ENCODE measurements at places on chromosomes 1 and 21. TPM values are rescaled to one million over a fixed set of nuclear protein-coding genes. Genes with fewer than 3 reads are reported as not detected.

DNA sequence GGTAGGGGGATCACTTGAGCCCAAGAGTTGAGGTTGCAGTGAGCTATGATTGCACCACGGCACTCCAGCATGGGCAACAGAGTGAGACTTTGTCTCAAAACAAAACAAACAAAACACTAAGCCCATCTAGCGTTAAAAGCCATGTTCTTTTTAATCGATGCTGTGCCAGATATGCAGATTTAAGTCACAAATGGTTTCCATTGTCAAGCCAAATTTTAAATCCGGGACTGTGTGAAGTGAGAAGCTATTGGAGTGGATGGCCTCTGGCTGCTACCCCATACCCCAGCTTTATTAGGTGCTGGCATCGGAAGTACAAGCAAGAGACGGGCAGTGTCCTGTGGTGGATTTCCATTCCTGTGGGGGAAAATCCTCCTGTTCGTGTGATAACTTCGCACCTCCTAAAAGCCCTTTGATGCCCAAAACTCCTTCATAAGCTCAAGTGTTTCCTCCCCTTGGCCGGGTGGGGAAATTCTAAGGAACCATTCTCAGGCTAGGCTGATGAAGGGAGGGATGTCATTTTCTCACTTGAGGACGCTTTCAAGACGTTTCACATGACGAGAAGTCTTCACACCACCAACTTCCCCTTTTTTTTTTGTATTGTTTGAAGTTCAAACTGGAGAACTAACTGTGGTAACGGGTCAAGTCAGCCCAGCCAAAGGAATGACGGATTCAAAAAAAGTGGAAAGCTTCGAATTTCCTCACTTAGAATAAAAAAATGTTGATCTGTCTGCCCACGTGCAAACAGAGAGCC is 140.8 kb downstream of the KAZN start:
- no peak for DNase-seq

DNA sequence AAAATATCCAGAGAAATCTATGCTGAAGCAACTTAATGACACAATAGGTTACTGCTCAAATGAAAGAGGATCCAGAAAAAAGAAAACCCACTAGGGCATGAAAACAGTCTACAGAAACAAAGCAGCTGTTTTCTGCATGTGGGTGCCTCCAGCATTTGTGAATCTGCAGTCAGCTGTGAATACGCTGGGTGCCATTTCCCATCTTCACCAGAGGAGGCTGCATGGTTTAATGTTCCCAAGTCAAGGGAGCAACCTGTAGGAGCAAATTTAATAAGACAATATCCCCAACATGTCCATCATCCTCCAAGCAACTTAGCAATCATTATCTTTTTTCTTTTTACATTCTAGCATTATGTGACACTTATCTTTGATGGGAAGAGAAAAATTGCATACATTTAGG is 396.6 kb downstream of the BRINP2 start:
- no peak for DNase-seq

- no peak for DNase-seq
These were observed 400.3 kb upstream of the CAMK1G start for GRCh38 chr1:209183195-209183594.

- DNase-seq, result no peak
These were observed 13.1 kb upstream of the SLC30A1 start for GRCh38 chr1:211591980-211592493.

- DNase-seq, result no peak
These were observed 281.1 kb downstream of the TTLL7 start for GRCh38 chr1:83717785-83718184.

DNA sequence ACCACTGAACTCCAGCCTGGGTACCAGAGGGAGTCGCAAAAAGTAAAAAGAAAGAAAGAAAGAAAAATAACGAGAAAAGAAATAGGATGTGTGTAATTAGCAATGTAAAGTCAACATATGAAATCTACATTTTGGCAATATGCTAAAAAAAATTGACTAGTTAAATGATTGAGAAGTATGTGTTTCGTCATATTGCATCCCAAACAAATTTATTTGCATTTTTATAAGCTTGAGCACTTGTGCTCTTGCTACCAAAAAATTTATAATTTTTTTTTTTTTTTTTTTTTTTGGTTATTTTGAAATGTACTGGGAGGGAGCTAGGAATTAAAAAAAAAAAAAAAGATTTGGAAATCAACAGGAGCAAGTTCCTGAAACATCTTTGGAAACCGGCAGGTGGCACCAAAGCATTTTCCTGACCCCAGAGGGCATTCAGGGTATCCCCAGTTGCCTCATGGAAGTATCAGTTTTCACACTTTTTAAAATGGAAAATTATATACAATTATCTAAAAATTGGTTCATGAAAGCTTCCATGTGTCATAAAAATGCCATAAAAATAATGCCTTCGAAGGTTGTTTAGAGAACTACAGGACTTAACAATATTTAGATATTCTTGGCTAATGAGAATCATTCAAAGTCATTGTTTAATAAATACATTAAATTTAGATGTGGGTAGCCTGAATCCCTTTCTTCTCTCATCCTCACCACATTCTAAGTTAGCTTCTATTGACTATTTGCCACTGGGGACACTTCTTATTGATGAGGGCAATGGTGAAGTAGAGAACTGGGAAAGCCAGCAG is 4.8 kb upstream of the HEATR1 start:
- DNase-seq, result no peak

- DNase-seq, result no peak
These were observed 34.3 kb downstream of the SSBP3 start for GRCh38 chr1:54371942-54372275.

DNA sequence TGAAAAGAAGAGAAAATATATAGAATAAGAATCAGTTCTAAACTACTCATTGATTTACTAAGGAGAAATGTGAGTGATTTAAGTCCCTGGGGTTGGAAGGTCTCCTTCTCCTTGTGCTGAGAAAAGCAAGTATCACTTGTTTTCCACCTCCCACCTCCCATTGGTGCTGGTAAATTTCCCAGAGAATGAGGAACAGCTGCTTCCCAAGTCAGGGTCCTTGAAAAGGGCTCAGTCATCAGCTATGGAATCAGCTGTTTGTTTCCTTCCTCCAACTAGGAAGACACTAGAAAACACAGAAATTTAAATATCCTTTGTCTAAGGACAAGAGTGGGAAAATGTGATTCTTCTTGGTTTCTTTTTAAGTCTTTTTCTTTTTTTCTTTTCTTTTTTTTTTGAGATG is 131.3 kb upstream of the C1orf21 start:
- DNase-seq, result no peak

DNA sequence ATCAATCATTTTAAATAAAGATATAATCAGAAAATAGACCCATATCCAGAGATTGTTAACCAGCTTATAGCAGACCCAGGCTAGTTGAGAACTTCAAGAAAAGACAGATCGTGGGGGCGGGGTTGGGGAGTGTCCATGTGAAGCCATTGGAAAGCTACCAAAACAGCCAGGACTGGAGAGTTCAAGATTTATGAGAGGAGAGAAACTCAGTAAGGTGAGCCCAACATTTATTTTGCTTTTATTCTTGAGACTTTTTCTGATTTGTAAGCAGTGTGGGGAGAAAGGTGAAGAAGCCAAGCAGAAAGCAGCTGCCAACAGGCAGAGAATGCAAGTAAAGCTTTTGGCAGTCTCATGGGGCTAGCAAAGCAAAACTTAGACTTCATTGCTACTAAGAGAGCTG is 179.9 kb downstream of the VPS13D start:
- no peak for DNase-seq

DNA sequence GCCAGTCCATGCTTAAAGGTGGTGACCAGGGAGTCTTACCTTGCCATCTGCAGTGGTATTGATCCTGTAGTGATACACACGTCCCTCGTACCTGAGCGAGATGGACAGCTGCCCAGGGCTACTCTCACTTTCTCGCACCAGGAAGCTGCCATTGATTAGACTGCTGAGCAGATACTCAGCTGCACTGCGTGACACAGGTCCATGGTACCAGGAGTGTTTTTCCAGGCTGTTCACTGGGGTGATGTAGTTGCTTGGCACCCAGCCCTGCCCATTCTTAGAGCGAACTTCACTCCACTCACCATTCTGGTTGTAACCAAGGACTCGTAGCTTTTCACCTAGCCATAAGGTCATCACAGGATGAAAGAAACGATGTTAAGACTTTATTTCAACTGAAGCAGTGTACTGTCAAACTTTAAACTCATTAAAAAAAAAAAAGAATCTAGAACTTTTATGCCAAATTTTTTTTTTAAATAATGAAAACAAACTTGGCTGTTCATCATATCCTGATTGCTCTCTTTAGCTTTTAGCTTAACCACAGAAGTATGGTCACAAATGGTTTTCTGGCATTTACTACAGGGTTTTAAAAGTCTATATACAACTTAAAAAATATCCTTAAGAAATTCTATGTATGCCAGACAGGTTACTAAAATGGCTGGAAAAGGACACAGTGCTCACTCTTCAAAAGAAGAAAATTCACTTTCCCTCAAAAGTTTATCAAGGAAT is 44.6 kb downstream of the TOR3A start:
- no peak for DNase-seq

DNA sequence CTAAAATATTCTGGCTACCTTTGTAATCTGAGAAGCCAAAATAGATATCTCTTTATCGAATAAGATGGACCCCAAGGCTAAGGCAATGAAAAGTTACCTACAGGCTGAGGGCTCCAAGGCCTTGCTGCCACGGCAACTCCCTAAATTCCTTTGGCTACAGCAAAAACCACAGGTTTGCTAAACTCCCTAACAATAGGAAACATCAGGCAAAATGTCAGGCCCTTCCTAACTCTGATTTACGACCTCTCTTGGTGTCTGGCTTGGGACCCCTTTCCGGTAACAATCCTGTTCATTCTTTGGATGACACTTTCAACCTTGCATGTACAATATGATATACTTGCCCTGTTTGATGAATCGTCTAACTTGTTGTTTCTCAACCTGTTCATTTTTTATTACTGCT is 11.3 kb upstream of the OR2T8 start:
- DNase-seq, result no peak

DNA sequence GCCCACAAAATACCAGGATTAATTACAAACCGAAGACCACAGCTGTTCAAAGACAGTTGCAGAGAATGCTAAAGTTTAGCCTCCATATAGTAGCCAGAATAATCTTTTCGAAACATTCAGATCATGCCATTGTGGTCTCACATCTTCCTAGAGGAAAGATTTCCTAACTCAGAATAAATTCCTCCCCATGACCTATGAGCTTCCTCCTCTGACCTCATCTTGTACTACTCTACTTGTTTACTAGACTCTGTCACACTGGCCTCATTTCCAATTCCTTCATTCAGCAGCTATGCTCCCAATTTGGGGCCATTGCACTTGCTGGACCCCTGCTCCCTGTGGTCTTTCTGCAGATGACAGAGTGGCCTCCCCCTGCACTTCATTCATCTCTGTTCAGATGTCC is 71.8 kb upstream of the LRRC53 start:
- no peak for DNase-seq

- peak; percentile 63 for DNase-seq
These were observed at the start of gene ADAMTSL4 for GRCh38 chr1:150548632-150549495. TSS of gene ADAMTSL4 (plus strand) at chr1:150549408. CDS start at chr1:150552289, 2,881 bp downstream.

- DNase-seq, result no peak
These were observed 14.1 kb downstream of the RUNX3 start for GRCh38 chr1:24915816-24916602.

- DNase-seq, result no peak
These were observed 9.5 kb upstream of the B3GALNT2 start for GRCh38 chr1:235513495-235514366.

DNA sequence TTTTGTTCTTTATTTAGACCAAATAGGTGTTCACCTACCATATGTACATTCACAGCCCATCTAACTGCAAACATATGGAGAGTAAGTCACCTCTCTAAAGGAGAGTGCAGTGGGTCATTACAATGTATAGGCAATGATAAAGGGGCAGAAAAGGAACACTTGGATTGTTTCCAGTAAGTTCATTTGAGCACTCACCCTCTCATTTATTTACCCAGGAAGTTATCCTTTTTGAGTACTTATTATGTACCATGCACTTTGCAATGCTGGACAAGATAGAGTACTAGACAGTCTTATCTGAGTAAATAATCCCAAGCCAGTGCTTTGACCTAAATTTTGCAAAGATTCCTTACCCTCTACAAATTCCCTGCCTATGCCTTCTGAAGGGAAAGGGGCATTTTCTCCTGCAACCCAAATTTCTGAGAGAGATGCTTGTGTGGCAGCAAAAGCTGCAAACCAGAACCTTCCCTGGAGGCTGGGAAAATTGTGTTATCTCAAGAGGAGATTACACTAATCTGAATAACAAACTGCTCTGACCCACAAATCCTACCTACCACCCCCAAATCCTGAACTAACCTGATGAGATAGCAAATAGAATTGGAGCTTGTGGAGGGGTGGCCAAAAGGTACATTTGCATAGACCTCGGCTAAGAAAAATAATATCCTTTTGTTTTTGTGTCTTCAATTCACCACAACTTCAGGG is 18.6 kb upstream of the RGS8 start:
- DNase-seq, result no peak

DNA sequence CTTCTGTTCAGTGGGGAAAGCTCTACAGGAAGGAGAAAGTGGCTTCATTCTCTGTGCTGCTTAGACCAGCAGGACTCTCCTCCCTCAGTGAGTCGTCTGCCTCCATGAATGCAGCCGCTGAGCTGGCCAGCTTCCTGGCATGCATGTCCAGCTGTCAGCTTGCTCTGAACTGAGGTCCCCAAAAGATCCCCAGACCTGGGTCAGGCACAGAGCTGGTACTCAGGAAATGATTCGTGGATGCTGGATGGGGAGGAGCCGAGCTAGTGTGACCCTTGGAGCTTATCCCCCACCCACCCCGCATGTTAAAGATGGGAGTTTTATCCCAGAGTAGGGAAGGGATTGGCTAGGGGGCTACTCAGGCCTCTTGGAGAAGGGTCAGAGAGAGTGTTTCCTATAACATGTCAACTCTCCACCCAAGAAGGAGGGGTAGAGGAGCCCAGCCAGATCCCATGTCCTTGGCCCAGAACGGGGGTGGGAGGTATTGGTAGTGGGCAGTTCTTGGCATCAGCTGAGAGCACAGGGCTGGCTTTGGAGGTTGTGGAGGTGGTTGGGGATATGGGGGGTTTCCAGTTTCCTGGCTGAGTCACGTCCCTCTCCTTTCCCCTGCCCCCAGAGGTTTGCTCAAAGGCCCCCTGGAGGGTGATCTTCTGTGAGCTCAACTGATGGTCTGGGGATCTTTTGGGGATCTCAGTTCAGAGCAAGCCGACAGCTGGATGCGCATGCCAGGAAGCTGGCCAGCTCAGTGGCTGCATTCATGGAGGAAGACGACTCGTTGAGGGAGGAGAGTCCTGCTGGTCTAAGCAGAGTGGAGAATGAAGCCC is 110.1 kb downstream of the FOXD2 start:
- DNase-seq, result no peak

WDR64 gene
- total RNA-seq, result not detected

RASSF5 gene
- total RNA-seq, result 17.0 TPM

NECTIN4 gene
- not detected for total RNA-seq

DNM3 gene
- 7.5 TPM for total RNA-seq
